ENCODE measurements at places on chromosomes 12 and 14. TPM values are rescaled to one million over a fixed set of nuclear protein-coding genes. Genes with fewer than 3 reads are reported as not detected.

MGAT4C gene
- 0.02 TPM for total RNA-seq

TGFB3 gene
- total RNA-seq = 200 TPM

- H3K27me3 ChIP-seq = peaks cover 2% of the 10 kb centered on the region
- H3K4me1 ChIP-seq = no peaks in the 10 kb centered on the region
- H3K36me3 ChIP-seq = no peaks in the 10 kb centered on the region
- H3K27ac ChIP-seq = no peak overlapping the region
- no peak for DNase-seq
These were observed 62.5 kb downstream of the PAX9 start for GRCh38 chr14:36724162-36724561.

GRCh38 chr12:20492251-20492760 is 124.0 kb downstream of the PDE3A start:
- no peaks in the 10 kb centered on the region for H3K36me3 ChIP-seq
- H3K27me3 ChIP-seq = no peaks in the 10 kb centered on the region
- H3K4me3 ChIP-seq = no peak overlapping the region
- DNase-seq = no peak
- H3K4me1 ChIP-seq = peaks cover 71% of the 10 kb centered on the region

TSPAN8 gene
- 0.22 TPM for total RNA-seq

KRT82 gene
- total RNA-seq = not detected

All from chondrocyte (in vitro differentiated cells).